ENCODE measurements at places on chromosomes 4 and X.
A peak's percentile ranks its signal among the peaks of the same experiment; 100 is the strongest.

DNA sequence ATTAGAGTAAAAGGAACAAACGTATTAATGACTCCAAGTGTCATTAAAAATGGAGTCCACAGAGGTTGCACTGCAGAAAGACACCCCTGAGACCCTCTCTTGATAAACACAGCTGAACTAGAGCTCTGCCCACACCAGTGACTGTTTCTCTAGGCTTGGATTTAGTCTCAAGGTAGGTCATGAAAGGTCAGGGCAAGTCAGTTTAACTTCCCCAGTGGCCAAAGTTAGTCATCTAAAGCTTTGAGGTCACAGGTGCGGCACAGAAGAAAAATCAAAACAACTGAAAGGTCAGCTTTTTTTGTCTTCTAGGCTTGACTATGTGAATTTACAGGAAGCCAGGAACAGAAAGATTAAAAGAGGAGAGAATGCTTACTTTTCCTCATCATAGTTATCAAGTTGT is 749.6 kb downstream of the RAB28 start:
- no peak for DNase-seq

GRCh38 chr4:61583696-61584095 is 383.6 kb downstream of the ADGRL3 start:
- DNase-seq, result no peak

GRCh38 chr4:87521757-87522374 is 7.3 kb downstream of the SPARCL1 start:
- DNase-seq, result no peak

DNA sequence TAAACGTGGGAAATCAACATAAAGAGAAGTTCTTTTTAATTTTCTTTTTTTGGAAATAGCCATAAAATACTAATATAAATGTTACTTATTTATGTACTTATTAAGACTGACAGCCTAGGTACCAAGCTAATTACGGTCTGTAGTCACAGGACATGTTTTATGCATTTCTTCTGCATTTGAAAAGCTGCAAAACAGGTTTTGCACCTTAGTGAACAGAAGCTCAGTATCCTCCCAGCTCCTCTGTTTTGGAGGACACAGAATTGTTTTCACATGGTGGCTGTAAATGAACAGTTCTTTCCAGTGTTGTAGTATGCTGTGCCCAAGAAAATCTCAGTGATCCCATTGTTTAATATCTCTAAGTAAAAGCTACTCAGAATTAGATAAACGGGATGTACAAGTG is 1788.0 kb upstream of the TENM3 start:
- DNase-seq, result no peak

GRCh38 chr4:1198098-1198844 is 25.9 kb upstream of the SPON2 start:
- peak; percentile 8 for DNase-seq

- no peak for DNase-seq
These were observed 59.3 kb upstream of the NDP start for GRCh38 chrX:44032479-44032878.

- DNase-seq, result no peak
These were observed 293.9 kb downstream of the PDGFC start for GRCh38 chr4:156677656-156678055.

DNA sequence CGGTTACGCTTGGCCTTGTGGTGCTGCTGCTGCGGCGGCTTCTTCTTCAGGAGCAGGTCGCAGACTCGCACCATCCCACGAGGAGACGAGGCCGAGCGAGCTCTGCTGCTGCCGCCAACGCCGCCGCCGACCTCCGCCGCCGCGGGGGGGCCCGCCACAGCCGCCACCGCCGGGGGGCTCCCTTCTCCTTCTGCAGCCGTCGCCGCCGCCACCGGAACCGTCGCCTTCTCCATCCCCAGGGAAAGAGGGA is 237 bp downstream of the ANKRD17 start:
- DNase-seq, result no peak

GRCh38 chr4:6894086-6894478 is 15.5 kb upstream of the TBC1D14 start:
- DNase-seq, result no peak

DNA sequence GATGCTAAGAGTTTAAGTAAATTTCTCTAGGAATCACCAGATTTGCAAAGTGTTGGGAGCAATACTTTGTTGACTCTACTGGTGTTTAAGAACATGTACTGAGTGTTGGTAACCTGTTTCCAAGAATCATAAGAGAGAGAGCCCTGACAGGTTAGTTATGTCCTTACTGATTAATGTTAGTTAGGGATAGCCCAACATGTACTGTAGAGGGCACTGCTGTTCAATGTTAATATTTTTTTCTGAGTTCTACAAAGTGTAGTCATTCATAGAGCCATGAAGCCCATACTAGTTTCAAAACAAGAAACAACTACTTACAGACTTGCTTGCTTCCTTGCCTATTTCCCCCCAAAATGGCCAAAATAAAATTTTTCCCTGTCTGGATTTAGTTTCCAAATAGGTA is 11.9 kb downstream of the TMPRSS11D start:
- DNase-seq, result no peak

- DNase-seq, result peak; percentile 90
These were observed at the start of gene CCNG2 for GRCh38 chr4:77156912-77157858. Gene CCNG2 (plus strand): TSS chr4:77157207. CDS start chr4:77158533, 1,326 bp downstream.

DNA sequence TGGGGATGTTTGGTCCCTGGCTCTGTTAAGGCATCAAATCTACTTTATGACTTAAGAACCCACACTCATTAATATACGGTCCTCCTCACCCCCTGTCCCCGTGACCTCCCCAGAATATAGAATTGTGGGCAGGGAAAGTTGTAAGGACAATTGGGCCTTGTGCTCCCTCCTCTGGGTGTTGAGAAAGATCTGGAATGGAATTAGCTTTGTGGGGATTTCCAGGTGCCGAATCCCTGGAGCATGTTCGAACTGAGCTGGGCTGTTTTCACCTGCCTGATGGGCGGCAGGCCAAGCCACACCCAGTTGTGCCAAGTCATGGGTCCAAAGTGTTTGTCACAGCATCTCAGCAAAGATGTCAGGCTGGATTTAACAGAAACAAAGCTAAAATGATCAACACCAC is 349.3 kb upstream of the KLF3 start:
- DNase-seq, result no peak

GRCh38 chr4:8303485-8304281 is 34.1 kb downstream of the HTRA3 start:
- no peak for DNase-seq

DNA sequence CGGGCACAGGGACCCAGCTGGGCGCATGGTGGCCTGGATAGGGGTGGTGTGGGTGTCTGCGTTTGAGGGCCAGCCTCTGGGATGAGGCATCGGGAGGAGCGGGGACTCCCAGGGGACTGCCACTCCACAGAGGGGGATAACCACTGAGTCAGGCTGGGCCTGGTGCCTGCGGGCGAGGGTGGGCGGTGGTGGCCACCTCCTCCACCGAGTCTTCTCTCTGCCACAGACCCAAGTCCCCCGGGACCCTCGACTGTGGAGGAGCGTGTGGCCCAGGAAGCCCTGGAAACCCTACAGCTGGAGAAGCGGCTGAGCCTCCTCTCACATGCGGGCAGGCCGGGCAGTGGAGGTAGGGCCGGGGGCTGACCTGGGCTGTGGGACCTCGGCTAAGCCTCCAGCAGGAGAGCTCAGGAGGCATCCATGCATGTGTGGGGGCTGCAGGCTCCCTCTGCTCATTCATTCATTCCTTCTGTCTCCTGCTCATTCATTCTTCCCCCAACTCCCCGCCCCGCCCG is 26.4 kb downstream of the DOK7 start:
- no peak for DNase-seq

DNA sequence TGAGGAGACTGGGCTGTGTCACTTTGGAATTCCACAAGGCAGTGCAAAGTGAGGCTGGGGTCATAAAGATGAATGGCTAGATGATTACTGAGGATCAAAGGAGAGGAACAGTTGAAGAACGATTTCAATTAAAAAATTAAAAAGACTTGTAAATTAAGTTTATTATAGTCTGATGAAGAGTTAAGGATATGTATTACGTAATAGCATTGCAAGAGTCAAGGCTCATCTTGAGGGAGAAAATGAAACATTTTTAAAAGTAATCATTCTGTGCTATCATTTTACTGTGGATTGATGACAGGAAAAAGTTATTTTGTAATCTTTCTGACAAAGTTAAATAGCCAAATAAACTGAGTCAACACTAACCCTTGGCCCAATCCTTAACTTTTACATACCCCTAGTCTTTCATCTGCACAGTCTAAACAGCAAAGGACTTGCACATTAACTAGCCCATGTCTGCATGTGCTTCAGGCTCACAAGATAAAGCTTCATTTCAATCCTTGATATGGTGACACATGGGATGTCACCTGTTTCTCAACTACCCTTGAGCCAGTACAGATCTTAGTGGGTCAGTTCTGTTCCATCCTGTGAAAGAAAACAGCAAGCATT is 465.5 kb upstream of the CTSO start:
- DNase-seq, result no peak

GRCh38 chr4:113547487-113548042 is 214.0 kb downstream of the CAMK2D start:
- DNase-seq, result peak; percentile 80

- no peak for DNase-seq
These were observed 81.4 kb downstream of the HTRA3 start for GRCh38 chr4:8350841-8351461.

- no peak for DNase-seq
These were observed 17.9 kb downstream of the PDHA2 start for GRCh38 chr4:95857761-95858160.

- DNase-seq, result no peak
These were observed 8.0 kb upstream of the CPEB2 start for GRCh38 chr4:14994242-14994641.

- DNase-seq, result no peak
These were observed 155.7 kb downstream of the PAPSS1 start for GRCh38 chr4:107564326-107564725.

GRCh38 chrX:129800186-129800585 is 20.4 kb downstream of the SASH3 start:
- DNase-seq, result no peak

DNA sequence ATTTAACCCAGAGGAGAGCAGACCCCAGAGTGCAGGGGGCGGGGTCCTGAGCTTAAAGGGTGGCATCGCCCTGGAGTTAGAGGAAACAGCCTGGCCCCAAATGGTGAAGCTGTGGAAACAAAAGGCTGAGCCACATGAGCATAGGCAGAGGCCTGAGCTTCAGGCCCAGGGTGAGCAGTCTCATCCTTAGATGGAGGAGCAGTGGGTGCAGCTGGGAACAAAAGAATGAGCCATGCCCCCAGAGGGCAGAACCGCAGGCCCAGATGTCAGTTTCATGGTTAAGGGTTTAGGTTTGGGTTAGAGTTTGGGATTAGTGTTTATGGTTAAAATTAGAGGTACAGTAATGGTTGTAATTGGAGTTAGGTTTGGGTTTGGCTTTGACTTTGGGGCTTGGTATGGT is 44.4 kb upstream of the IL9R start:
- no peak for DNase-seq

- no peak for DNase-seq
These were observed 43.9 kb upstream of the ACSL4 start for GRCh38 chrX:109776986-109777385.

- DNase-seq, result no peak
These were observed 49.8 kb upstream of the C1QTNF7 start for GRCh38 chr4:15378062-15378461.

DNA sequence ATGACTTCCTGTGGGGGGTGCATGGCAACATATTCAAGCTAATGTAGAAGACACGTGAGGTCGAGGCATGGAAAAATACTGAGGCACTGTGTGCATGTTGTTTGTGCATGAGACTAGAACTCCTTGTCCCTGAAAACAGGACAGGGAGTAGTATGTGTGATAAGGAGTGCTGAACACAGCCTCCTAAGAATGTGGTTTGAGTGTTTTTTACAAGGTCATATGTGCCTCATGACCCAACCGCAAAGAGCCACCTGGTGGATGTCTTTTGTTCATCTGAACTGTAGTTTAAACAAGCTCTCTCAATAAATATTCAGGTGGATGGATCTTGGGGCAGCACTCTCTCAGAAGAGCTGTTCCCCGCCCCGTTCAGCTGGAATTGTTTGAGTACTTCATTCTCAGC is 226.6 kb downstream of the NLGN4X start:
- DNase-seq, result no peak

DNA sequence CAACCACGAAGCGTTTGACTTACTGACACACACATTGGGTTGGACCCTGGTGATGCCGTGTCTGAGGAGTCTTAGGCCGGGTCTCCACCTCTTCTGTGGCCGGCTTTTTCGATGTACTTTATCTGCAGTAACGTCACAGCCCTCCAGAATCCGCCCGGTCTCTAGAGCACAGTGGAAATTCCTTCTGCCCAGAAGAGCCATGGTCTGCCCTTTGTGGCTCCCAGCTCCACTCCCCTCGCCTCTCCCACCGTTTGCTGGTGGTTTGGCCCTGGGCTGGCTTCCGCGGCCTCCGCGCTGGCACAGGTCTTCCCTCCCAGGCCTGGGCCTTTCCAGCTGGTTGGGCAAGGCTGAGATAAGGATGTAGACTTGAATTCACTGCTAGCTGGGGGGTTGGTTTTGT is 4.3 kb downstream of the MAEA start:
- no peak for DNase-seq

- no peak for DNase-seq
These were observed 210.1 kb downstream of the FBXW7 start for GRCh38 chr4:152325831-152326230.

GRCh38 chrX:129777218-129778030 is 2.3 kb upstream of the SASH3 start:
- no peak for DNase-seq

GRCh38 chr4:68180849-68181526 is 51.3 kb upstream of the TMPRSS11F start:
- DNase-seq, result no peak

DNA sequence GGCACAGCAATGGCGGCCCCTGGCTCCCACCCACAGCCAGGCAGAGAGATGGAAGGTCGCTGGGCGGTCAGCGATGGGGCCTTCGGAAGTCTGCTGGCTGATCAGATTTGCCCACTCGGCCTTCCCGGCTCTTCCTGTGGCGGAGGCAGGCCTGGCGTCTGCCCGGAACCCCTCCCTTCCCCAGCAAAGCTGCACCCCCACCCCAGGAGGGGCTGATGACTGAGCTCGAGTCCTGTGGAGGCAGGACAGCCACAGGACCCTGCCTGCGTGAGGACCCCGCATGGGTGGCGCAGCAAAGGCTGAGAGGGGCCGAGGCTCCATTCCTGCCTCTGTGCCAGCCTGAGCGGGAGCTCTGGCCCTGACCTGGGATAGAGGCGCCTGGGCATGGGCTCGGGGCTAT is 34.8 kb downstream of the TACC3 start:
- DNase-seq, result no peak

DNA sequence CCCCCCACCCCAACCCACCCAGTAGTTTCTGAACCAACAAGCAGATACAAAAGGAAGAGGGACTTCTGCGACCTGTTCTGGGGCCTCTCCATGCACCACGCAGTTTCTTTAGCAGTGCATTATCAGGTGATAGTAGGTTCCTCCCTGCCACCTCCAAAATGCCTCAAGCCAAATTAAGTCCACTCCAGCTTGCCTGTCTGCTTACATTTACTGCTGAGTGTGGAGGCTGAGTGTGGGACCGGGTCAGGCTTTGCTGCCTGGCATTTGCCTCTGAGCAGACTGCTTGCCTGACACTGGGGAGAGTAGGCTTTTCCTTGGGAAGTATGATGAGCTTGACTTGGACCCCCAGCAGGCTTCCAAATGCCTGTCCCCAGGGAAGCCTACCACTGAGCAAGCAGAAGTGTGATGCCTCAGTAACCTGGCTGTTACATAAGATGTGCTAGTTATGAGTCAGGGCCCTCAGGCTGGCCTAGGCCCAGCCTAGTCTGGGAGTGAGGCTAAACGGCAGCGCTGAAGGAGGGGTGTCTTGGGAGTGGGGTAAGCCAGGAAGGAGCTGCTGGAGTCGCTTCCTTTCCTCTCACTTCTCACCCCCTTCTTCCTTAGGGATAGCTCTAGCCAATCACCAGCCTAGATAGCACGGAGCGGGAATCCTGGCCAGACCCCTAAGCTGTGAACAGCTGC is 9.0 kb downstream of the TSC22D3 start:
- no peak for DNase-seq

Data from head of caudate nucleus (tissue), 42 donors.